Activated naive CD8-positive, alpha-beta T cell treated with anti-CD3 and anti-CD28 coated beads, Interleukin-2, amount 10 ng/mL, durations not matched to agents 7 days and 5 days (primary cell): ENCODE measurements at places on chromosomes 4 and X. TPM values are rescaled to one million over a fixed set of nuclear protein-coding genes. Genes with fewer than 3 reads are reported as not detected.

DNA sequence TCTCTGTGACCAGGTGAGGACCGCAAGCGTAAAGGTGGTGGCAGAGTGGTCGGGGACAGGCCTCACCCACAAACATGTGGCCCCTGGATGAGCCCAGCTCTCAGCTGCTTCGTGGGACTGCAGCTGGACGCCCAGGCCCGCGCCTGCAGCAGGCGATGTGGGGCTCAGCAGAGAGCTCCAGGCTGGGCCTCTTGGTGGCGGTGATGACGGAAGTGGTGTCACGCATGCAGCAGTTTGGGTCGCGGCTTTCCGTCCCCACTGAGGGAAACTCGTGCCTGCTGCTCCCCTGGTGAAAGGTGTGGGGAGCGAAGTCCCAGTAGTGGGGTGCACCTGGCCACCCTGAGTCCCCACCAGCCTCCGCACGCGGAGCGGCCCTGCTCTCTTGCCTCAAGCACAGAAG, 26.9 kb downstream of the PCGF3 start:
- no peaks in the 10 kb centered on the region for H3K27me3 ChIP-seq
- no peak overlapping the region for H3K4me3 ChIP-seq
- DNase-seq, result no peak

GRCh38 chr4:136371231-136371630, 1161.1 kb downstream of the PCDH18 start:
- no peak overlapping the region for H3K27ac ChIP-seq
- no peak overlapping the region for H3K4me3 ChIP-seq
- H3K27me3 ChIP-seq, result no peaks in the 10 kb centered on the region
- DNase-seq, result no peak
- no peaks in the 10 kb centered on the region for H3K4me1 ChIP-seq

- no peaks in the 10 kb centered on the region for H3K36me3 ChIP-seq
- no peak overlapping the region for H3K27ac ChIP-seq
- no peak overlapping the region for H3K4me3 ChIP-seq
- H3K27me3 ChIP-seq, result no peaks in the 10 kb centered on the region
These were observed 50.2 kb upstream of the GRID2 start for GRCh38 chr4:92253550-92253949.

PASD1 gene
- not detected for total RNA-seq

DNA sequence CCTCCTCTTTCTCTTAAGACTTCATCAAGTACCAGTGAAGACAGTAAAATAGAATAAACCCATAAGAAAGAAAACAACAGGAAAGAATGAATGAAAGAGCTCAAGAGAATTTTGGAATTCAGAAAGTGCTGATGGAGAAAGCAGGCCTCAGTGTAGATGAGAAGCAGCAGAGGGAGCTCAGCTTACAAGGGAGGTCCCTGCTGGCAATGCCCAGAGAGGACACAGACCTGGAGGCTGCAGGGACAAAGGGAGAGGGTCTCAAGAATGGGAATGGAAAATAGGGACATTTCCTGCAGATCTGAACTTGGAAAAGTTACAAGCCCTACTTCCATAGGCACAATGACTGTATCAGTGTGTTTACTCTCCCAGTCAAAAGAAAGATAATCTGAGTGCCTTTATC, 64.5 kb upstream of the MAGEA10 start:
- no peaks in the 10 kb centered on the region for H3K27me3 ChIP-seq
- no peaks in the 10 kb centered on the region for H3K36me3 ChIP-seq
- H3K27ac ChIP-seq, result no peak overlapping the region
- H3K4me3 ChIP-seq, result no peak overlapping the region
- DNase-seq, result no peak

- no peak for DNase-seq
- no peak overlapping the region for H3K4me3 ChIP-seq
- no peaks in the 10 kb centered on the region for H3K4me1 ChIP-seq
- no peaks in the 10 kb centered on the region for H3K36me3 ChIP-seq
- H3K27me3 ChIP-seq, result no peaks in the 10 kb centered on the region
These were observed 786.1 kb upstream of the AADAT start for GRCh38 chr4:170875868-170876267.

DNA sequence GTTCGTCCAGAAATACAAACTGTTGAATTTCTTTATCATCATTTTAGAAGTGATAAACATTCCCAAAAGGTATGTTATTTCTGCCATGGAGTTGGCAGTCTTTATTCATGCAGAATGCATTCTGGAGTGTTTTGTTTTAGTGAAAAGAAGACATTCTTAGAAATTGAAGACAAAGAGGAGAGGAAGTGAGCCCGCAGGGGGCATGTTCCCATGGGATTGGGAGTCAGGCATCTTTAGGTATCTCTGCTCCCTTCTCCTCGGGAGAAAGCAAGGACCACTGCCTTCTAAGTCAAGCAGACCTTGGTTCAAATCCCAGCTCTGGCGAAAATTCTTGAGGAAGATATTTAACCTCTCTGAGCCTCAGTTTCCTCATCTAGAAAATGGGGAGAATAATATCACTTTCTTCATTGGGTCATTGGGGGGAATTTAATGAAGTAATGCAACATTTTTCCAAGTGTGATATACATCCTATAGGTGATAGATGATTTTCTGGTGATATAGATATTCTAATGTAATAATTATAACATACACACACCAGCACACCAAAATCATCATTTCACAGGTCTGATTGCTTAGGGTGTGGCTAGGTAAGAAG, 26.5 kb upstream of the CHRNA9 start:
- H3K36me3 ChIP-seq, result peaks cover 7% of the 10 kb centered on the region
- H3K27ac ChIP-seq, result peak overlapping the region; percentile 94
- H3K4me1 ChIP-seq, result peaks cover 76% of the 10 kb centered on the region
- no peaks in the 10 kb centered on the region for H3K27me3 ChIP-seq
- peak overlapping the region; percentile 83 for H3K4me3 ChIP-seq

DNA sequence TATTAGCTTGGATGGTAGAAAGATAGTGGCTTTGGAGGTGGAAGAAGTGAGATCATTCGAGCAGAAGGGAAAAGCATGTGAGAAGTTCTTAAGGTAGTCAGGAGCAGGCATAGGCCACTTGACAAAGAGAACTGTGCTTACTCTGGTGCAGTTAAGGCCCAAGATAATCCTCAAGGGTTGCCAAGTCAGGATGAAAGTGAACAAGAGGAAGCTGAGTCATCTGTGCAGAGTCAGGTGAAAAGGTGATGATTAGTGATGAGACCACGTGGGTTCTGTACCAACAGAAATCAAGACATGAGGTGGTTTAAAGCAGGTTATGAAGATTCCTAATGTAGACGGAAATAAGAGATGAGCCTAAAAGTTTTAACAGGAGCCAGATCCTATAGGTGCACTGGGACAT, 369.8 kb downstream of the DTHD1 start:
- H3K27me3 ChIP-seq, result no peaks in the 10 kb centered on the region
- no peak overlapping the region for H3K27ac ChIP-seq
- peaks cover 2% of the 10 kb centered on the region for H3K4me1 ChIP-seq
- DNase-seq, result no peak

GRCh38 chr4:48570646-48571220, 80.7 kb downstream of the ZAR1 start:
- H3K36me3 ChIP-seq, result peaks cover 14% of the 10 kb centered on the region
- H3K4me3 ChIP-seq, result no peak overlapping the region
- H3K27me3 ChIP-seq, result no peaks in the 10 kb centered on the region
- DNase-seq, result no peak
- no peaks in the 10 kb centered on the region for H3K4me1 ChIP-seq

DNA sequence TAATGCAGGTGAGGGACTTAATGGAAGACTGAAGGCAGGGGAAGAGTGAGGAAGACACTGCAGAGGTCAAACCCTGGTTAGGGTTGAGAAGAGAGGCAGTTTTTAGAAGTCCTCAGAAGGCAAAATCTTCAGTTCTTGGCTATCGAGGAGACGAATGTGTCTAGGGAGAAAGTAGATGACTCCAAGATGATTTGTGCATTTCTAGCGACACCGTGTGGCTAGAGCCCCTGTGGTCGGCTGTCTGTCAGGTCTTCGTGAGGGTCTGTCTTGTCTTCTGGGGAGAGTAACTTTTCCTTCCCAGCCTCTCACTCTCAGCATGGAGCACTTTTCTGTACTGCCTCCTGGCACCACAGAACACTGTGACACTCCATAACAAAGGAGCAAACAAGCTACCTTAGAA, 458.1 kb downstream of the STIM2 start:
- no peak overlapping the region for H3K27ac ChIP-seq
- no peak overlapping the region for H3K4me3 ChIP-seq
- H3K4me1 ChIP-seq, result no peaks in the 10 kb centered on the region

DNA sequence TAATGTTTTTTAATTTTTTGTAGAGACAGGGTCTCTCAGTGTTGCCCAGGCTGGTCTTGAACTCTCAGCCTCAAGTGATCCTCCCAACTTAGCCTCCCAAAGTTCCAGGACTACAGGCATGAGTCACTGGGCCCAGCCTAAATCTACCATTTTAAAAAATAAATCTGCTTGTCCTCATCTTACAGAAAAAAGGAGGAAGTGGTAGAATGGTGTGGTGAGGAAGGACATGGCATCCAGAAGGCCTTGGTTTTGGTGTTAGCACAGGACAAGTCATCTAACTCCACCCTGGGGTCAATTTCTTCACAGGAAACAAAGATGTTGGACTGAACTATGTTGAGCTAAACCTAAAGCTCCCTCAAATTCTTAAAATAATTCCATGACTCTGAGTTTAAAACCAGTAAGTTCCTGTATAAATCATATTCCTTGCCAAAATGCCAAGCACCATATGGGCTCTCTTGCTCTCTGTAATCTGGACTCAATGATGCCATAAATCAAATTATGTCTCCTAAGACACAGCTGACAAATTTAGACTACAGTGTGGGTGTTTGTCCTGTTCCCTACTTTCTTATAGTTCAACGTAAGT, 253.9 kb upstream of the NOCT start:
- peaks cover 3% of the 10 kb centered on the region for H3K27me3 ChIP-seq
- H3K27ac ChIP-seq, result no peak overlapping the region
- no peaks in the 10 kb centered on the region for H3K36me3 ChIP-seq
- no peak overlapping the region for H3K4me3 ChIP-seq
- no peak for DNase-seq
- no peaks in the 10 kb centered on the region for H3K4me1 ChIP-seq

DNA sequence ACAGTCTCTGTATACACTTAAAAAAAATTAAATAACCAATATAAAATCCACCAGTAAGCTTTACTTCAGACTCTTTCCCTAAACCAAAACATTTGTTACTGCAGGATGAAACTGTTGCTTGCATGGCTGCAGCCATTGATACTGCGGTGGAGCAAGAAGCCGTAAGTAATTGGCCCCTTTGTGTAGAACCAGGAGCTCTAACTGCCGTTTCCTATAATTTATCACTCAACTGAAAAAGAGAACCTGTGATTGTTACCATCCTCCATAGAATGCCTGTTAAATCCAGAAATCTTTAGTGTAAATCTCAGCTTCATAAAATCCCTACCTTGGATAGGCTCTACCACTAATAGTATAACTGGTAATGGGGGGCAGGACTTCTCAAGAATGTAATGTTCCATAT, 62.6 kb downstream of the KIF4A start:
- no peak overlapping the region for H3K27ac ChIP-seq
- no peaks in the 10 kb centered on the region for H3K27me3 ChIP-seq
- peaks cover 34% of the 10 kb centered on the region for H3K36me3 ChIP-seq

DNA sequence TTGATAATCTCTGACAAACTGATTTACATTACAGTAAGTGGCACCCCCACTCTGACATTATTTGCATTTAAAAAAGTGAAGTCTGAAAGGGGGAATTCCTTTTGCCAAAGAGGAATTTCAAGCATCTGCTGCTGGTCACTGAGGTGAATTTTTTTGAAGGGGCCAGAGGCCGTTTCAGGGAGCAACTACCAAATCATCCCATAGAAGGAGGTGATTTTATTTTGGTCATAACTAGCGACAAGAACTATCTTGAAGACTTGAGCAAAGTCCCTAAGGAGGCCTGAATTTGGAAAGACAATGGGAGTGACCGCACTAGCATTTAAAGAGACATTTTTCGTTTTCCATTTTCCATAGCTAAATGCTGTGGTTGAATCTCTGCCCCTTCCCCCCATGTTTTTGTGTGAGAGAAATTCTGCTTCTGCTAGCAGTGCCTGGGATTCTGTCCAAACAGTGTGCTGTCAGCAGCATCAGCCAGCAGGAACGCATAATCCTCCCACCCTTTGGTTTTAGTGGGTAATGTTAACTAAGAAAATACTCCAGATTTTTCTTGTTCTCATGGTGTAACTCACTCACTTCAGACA, 110.1 kb upstream of the MED14 start:
- H3K36me3 ChIP-seq, result no peaks in the 10 kb centered on the region
- H3K27me3 ChIP-seq, result no peaks in the 10 kb centered on the region
- no peaks in the 10 kb centered on the region for H3K4me1 ChIP-seq

GRCh38 chr4:157978680-157979361, 194.0 kb downstream of the GASK1B start:
- no peak overlapping the region for H3K27ac ChIP-seq
- no peak overlapping the region for H3K4me3 ChIP-seq
- DNase-seq, result no peak
